Glomerular endothelial cell (primary cell): ENCODE measurements at places on chromosomes 2 and 18.

GRCh38 chr2:201484805-201485204, 33.3 kb downstream of the STRADB start:
- DNase-seq: no peak

DNA sequence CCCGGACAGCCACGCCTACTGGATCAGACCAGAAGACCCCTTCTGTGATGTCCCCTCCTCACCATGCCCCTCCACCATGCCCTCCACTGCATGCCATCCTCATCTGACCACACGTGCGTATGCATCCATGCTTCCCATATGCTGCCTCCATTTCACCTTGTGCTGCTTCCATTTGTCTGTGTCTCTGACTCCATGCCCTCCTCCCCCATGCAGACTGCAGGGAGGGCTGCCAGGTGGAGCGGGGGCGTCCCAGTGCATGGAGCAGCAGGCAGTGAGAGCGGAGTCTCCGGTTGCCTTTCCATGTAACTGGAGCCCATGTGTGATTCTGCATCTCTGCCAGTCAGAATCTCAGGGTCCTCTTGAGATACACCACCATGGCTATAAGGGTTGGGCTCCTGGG, 52.6 kb downstream of the COA5 start:
- DNase-seq: no peak

GRCh38 chr2:218880859-218881594, 375 bp downstream of the WNT10A start:
- no peak for DNase-seq

GRCh38 chr18:70151614-70152013, 53.9 kb downstream of the RTTN start:
- no peak for DNase-seq

- no peak for DNase-seq
Observed at GRCh38 chr2:119821266-119821665, 61.5 kb downstream of the PTPN4 start.

GRCh38 chr2:64478502-64479230, 24.7 kb downstream of the LGALSL start:
- no peak for DNase-seq

GRCh38 chr2:201432621-201433393, 18.5 kb downstream of the TRAK2 start:
- no peak for DNase-seq

- DNase-seq: no peak
Observed at GRCh38 chr2:42368817-42369531, 8.0 kb upstream of the COX7A2L start.

DNA sequence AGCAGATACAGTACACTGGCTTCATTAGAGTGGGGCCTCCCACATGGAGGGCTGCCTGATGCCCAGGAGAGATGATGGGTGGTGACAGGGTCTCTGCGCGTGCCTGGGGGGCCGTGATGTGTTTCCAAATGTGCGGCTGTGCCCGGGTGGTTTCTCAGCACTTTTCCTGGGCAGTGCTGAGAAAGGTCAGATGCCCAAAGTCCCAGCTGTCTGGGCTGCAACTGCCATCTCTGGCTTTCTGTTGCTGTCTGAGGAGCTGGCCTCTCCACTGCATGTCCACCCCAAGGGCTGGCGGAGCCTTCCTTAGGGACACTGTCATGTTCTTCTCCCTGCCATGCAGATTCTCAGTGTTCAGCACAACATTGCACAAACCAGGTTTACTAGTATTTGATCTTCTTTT, 62.7 kb upstream of the NFATC1 start:
- no peak for DNase-seq

DNA sequence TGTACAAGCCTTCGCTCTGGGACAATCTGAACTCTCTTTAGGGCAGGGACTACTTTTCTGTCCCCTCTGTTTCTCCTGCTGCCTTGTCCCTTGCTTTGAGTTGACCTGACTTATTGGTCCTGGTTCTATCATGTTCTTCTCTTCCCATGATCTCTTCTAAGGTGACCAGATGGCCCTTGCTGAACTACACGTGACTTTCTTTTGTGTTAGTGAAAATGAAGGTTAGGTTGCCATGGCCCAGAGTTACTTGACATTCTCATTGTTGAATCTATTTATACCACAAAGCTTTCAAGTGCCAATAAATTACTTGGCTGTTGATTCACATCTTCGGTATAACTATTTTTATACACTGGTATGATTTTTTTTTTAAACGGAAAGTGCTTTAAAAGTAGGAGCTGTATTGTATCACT, 24.4 kb downstream of the MRPL33 start:
- DNase-seq: no peak
